ENCODE measurements at places on chromosomes 6 and 20.
A peak's percentile ranks its signal among the peaks of the same experiment; 100 is the strongest.

DNA sequence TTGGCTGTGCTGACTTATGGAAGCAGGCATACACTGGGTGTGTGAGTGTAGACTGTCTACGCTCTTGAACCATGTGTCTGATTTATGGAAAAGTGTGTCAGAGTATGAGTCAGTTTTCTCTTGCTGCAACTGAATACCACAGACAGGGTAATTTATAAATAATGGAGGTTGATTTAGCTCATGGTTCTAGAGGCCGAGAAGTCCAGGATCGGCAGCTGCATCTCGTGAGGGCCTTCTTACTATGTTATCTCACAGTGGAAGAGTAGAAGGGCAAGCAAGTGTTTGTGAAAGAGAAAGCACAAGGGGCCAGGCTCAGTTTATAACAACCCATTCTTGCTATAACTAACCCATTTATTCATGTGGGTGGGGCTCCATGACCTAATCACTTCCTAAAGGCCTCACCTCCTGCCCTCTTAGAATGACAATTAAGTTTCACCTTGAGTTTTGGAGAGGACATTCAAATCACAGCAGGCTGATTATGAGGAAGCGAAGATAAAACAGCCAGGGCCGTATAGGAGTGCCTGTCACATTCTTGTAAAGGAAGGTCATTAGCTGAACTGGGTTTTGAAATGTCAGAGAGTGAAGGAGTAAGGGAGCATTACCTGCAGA, 6.7 kb downstream of the GPR31 start:
- no peak for DNase-seq

- no peak for DNase-seq
These were observed 99.5 kb downstream of the IPCEF1 start for GRCh38 chr6:154257067-154257466.

GRCh38 chr20:40956542-40957264, 71.9 kb upstream of the TOP1 start:
- no peak for DNase-seq

DNA sequence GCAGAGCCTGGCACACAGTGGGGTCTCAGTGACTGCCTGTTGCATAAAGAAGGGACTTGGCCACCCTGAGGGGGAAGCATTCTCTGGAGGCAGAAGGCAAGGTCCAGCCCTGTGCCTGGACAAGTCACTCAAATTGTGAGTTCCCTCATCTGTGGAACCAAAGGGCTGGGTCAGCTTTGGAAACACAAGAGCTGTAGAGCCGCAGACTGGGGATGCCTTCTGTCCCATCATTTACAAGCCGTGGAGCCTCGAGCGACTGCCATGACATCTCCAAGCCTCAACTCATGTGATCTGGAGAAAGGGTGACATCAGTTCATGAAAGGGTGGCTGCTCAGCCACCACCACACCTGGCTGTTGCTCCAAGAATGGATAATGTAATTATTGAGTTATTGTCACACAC, 20.4 kb upstream of the SIRPD start:
- DNase-seq, result no peak

DNA sequence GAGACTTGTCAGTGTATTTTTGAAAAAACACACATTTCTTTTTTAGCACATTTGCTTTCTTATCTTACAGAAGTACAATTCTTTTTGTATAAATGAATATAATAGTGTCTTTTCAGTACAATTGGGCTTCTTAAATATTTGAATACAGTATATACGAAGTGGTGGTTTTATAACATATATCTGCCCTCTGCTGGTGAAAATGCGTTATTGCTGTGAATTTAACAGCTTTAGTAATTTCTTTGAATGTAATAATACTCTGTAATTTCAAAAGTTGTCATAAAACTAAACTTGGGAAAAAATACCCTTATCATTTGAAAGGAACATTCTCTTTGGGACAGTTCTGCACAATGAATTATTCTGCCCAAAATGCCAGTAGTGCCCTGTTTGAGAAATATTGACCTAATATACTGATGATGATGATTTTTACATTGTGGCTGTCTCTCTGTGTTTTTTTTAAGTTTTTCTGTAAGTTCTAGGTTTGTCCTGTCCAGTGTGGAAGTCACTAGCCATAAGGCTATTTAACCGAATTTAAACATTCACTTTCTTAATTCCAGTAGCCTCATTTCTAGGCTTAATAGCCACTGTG, 19.0 kb downstream of the SMAP1 start:
- DNase-seq, result peak; percentile 31

GRCh38 chr20:5135363-5136012, 8.7 kb downstream of the CDS2 start:
- DNase-seq, result no peak

Measured in brain microvascular endothelial cell (primary cell).